ENCODE measurements at places on chromosomes 11 and 22. TPM values are rescaled to one million over a fixed set of nuclear protein-coding genes. Genes with fewer than 3 reads are reported as not detected.

Gene THY1
- 0.38 TPM for total RNA-seq

Gene CHADL
- 0.28 TPM for total RNA-seq

Gene CREB3L1
- 8.3 TPM for total RNA-seq

Gene TMEM151A
- total RNA-seq = not detected

Gene P2RX6
- under 0.01 TPM for total RNA-seq

Gene CD6
- total RNA-seq = not detected

Gene NUDT8
- 2.4 TPM for total RNA-seq

Gene RFPL3
- total RNA-seq = not detected

Gene CATSPER1
- total RNA-seq = 0.09 TPM

Gene JHY
- 1.0 TPM for total RNA-seq

Gene IGF2
- total RNA-seq = 4.7 TPM

Gene CNIH2
- 0.09 TPM for total RNA-seq

Gene MMP8
- not detected for total RNA-seq

Gene MIOX
- total RNA-seq = not detected

Gene H19
- 2.3 TPM for total RNA-seq

Gene KCNE3
- total RNA-seq = 0.28 TPM

Measured in endothelial cell of coronary artery (primary cell).